ENCODE measurements at places on chromosomes 3 and 15. TPM values are rescaled to one million over a fixed set of nuclear protein-coding genes. Genes with fewer than 3 reads are reported as not detected.
A peak's percentile ranks its signal among the peaks of the same experiment; 100 is the strongest.

DNA sequence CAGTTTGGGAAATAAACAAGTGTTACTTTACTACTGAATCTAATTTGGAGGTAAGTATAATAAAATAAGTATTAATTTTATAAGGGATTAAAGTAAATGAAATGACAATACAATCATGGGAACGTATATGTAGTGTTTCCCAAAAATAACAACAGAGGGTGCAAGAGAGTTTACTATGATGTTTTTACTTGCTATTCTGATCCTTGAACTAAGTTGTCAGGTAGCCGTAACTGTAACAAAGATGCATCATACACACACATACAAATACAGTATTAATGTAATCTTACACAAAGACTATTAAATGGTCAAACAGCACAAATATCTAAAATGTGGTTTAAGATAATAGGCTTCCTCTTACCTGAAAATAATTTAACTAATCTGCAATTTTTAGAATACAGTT is 311.4 kb downstream of the TBC1D5 start:
- DNase-seq = no peak

GRCh38 chr15:53251996-53252395 is 461.9 kb upstream of the ONECUT1 start:
- no peak for DNase-seq

LRRC31 gene
- not detected for polyA plus RNA-seq

ARL8B gene
- 31.7 TPM for polyA plus RNA-seq

- DNase-seq = no peak
Observed at GRCh38 chr3:39132096-39133092, 21.0 kb downstream of the CSRNP1 start.

- no peak for DNase-seq
Observed at GRCh38 chr3:180530276-180530675, 71.7 kb upstream of the TTC14 start.

TGM4 gene
- polyA plus RNA-seq = not detected

- DNase-seq = no peak
Observed at GRCh38 chr15:69782809-69783208, 314.9 kb downstream of the TLE3 start.

DNA sequence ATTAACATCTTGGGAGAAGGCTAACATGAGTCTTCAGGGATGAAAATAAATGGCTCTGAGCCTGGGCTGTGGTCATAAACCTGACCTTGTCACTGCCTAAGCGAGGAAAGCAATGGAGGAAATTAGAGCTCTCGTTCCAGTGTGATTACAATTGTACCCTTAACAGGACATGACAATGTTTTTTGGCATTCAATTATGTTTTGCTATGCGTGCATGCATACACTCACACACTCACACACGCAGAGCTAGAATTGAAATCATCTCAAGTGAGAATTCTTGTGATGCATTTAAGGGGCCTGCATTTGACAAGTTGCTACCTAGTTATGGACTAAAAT is 24.1 kb downstream of the ZNF80 start:
- DNase-seq = no peak

DNA sequence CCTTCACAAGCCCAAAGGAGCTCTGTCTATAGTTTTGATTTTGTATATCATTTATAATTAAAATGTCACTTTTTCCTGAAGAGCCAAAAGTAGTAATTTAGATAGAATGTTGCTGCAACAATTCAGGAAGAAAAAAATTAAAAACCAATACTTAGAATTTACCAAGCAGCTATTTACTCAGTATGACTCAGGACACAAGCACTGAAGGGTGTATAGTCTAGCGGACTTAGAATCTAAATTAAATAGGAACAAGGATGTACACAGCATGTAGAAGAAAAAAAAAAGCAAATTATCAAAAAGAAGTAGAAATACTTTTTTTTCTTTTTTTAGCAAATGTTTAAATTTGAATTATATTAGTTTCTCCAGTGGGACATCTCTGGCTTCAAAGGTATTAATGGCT is 31.6 kb downstream of the PGBD4 start:
- DNase-seq = no peak

SPESP1 gene
- polyA plus RNA-seq = 5.3 TPM

DNA sequence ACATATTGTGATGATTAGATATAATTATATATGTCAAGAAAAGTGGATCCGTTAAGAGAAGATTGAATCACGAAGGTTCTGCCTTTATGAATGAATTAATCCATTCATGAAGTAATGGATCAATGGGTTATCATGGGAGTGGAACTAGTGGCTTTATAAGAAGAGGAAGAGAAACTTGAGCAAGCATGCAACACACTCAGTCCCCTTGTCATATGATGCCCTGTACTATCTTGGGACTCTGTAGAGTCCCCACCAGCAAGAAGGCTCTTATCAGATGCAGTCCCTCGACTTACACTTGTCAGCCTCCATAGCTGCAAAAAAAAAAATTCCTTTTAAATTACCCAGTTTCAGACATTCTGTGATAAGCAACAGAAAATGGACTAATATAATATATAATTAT is 301.9 kb downstream of the RAP2B start:
- DNase-seq = no peak

GRCh38 chr3:142433110-142433509 is 14.7 kb downstream of the XRN1 start:
- no peak for DNase-seq

GRCh38 chr15:98560338-98560737 is 88.0 kb upstream of the IGF1R start:
- no peak for DNase-seq

- no peak for DNase-seq
Observed at GRCh38 chr15:31405200-31405920, 78.7 kb downstream of the KLF13 start.

DNA sequence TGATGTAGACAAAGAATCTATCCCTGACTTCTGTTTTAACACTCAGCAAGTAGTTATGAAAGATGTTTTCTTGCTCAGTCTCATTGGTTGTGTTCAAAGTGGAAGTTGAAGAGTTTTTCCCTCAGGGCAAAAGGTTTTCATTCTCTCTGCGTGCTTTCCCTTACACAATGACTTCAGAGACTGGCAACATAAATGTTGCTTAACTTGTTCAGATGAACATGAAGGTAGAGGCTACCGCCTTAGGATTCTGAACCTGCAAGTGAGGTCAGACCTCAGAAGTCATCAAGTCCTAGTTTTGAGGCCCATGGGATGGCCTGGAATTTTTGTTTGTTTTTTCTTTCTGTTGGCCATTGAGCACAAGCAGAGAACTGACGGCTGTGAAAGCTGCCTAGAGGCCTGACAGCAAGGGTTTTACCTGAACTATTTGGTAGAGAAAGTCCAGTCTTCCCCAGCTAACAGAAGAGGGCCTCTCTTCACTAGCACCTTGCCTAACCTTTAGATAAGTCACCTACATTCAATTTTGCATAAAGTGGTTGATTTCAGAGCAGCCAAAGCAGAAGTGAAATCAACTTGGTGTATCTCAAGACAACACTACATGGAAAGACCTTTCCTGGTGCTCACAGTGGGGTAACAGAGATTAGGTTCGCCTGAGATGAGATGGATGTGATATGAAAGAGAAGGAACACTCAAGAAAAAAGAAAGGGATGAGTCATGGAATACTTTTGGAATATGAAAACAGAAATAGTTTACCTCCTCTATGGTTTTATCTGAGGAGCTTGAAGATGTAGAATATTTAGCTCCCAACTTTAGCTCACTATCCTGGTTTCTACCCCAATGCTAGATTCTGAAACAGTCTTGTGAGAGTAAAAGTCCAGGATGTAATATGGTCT is 53.6 kb upstream of the AP4E1 start:
- no peak for DNase-seq

- peak; percentile 43 for DNase-seq
Observed at GRCh38 chr15:23642413-23643044, 5.1 kb downstream of the MAGEL2 start.

MNS1 gene
- 0.33 TPM for polyA plus RNA-seq

- DNase-seq = no peak
Observed at GRCh38 chr3:62445275-62445674, 71.9 kb upstream of the FEZF2 start.

RTP3 gene
- not detected for polyA plus RNA-seq

SLC22A13 gene
- polyA plus RNA-seq = 0.44 TPM

LYZL4 gene
- not detected for polyA plus RNA-seq

GRCh38 chr15:88792342-88793282 is 10.6 kb upstream of the ACAN start:
- DNase-seq = no peak

DNA sequence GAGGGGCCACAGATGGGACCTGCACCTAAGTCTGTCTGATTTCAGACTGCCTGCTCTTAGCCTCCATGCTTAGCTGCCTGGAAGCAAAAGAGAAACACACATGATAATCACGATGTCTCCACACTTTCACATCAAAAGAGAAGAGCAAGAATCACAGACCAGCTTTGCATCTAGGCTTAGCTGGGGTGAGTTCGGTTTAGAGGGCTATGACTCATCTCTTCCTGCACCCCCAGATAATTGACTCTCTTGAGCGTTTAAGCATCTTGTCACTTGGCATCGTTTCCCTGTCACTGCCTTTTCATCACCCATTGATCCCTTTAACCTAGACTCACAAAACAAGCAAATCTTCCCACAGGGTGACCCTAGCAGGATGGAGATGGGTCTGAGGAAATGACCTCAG is 124.0 kb downstream of the NTRK3 start:
- DNase-seq = no peak

DNA sequence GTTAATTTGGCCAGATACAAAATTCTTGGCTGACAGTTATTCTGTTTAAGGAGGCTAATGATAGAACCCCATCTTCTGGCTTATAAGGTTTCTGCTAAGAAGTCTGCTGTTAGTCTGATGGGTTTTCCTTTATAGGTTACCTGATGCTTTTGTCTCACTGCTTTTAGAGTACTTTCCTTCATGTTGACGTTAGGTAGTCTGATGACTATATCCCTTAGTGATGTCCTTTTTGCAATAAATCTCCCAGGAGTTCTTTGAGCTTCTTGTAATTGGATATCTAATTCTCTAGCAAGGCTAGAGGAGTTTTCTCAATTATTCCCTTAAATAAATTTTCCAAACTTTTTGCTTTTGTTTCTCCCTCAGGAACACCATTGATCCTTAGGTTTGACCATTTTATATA is 114.1 kb upstream of the CDIN1 start:
- DNase-seq = no peak

DNA sequence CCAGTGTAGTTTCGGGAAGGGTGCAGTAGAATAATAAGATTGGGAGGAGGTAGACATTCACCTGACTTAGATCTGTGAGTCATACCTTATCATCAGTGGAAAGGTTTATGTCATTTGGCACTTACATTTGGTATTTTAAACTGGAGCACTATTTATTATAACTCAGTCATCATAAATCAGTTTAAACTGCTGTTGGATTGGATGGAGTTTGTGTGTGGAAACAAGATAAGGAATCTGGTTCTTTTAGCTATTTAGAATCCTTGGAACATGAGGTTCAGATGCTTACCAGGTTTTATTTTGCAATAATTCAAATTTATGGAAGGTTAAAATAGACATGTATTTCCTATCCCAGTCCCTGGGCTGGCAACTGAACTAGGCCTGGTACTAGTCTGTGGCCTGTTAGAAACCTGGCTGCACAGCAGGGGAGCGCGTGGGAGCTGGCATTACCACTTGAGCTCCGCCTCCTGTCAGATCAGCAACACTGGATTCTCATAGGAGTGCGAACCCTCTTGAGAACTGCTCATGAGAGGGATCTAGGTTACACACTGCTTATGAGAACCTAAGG is 34.5 kb downstream of the ZFAND6 start:
- peak; percentile 38 for DNase-seq

IQGAP1 gene
- 41.7 TPM for polyA plus RNA-seq

ZMYND10 gene
- polyA plus RNA-seq = 0.20 TPM

DNA sequence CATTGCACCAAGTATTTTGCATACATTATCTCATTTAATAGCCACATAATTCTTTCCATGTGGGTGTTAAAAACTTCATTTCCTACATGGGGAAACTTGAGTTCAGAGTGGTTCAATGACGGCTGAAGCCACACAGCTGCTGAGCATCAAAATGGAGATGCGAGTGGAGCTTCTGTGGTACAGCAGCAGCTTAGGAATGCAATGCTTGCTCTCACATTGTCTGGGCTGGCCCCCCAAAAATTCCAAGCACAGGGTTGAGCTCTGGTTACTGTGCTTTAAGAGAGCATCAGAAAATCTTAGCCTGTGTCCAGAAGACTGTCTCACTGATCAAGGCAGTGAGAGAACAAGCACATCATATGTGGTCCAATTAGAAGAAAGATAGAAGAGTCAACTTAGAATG is 57.4 kb upstream of the GADL1 start:
- DNase-seq = no peak

PEX11A gene
- 7.0 TPM for polyA plus RNA-seq

CHRNA7 gene
- 0.88 TPM for polyA plus RNA-seq

DNA sequence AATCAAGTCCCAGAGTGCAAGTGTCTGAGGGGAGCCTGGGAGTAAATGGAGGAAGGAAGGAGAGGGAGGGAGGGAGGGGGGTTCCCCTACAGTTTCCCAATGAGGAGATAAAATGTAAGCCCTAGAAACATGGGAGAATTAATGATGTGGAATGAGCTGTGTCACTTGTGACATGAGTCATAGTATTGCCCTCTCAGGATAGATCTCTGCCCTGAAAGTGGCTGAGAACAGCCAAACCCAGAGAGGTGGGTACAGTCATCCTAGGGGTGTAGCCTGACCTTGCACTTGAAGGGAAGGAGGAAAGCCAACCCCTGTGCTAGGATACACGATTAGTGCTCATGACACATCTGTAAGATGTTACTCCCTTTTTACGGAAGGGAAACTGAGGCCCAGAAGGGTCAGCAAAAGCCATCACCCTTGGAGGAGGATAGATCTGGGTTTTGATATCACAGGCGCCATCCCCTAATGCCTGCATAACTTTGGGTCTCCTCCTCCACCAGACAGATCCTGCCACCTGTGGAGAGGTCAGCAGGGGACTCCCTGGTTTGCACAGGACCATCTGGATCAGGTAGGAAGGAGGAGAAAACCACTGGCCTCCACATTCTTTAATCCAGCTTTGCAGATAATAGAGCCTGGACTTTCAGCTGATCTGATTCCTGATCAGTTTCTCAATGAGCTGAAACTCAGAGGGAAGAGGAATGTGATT is 23.1 kb upstream of the USP3 start:
- DNase-seq = no peak

PTX3 gene
- 16.5 TPM for polyA plus RNA-seq

DNA sequence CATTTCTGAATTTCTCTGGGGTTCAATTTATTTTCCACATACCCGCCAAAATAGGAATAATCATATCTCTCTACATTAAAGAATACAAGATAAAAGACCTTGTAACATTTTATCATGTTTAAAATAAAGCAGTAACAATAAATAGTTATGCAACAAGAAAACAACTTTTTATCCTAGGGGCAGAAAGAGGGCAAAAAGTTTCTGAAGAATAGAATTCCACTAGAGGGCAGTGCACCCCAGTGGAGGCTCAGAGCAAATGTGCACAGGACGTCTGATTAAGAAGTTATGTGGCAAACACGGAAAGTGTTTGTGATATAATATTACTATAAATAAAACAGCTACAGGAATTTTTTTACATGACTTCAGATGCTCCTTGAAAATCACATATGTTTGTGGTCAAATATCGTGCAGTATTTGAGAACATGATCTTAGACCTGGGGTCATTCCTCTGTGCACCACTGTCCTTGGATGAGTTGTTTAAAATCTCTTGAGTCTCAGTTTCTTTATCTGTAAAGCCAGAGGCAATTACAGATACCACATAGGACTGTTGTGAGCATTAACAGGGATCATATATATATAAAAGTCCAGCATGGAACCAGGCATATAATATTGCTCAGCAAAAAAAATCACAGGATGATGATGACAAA is 13.2 kb upstream of the PIK3R4 start:
- peak; percentile 54 for DNase-seq

GRCh38 chr15:92184142-92184541 is 209.5 kb upstream of the ST8SIA2 start:
- DNase-seq = no peak

GRCh38 chr15:27865323-27865922 is 233.7 kb downstream of the OCA2 start:
- DNase-seq = no peak
